ENCODE measurements at places on chromosomes 2 and 18.

DNA sequence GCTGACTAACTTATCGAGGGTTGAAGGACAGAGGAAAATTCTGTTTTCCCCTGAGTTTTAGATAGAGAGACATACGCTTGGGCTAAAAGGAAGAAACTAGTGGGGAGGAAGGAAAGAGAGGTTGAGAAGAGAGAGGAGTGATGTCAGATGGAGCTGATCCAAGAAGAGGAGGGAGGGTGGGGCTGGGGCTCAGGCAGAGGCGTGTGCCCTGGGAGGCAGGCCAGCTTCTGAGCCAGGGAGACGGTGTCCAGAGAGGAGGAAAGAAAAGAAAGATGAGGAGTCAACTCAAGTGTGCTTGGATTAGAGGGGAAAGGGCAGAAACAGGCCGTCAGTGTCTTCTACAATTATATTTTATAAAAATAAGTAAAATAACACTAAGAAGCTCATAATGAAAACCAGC lies 56.2 kb downstream of the EMILIN2 start:
- peak; percentile 81 for DNase-seq

DNA sequence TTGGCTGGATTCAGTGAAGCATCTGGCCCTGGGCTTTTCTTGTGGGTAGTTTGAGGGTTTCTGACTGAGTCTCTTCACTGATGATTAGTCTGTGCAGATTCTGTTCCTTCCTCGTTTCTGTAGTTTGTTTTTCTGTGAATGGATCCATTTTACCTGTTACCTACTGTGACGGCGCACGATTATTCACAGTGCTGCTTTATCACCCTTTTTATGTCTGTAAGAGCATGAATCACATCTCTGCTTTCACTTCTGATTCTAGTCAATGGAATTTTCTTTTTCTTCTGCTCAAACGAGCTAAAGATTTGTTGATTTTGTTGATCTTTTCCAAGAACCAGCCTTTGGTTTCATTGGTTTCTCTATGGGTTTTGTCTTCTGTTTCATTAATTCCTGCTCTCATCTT lies 60.8 kb downstream of the SLC66A2 start:
- DNase-seq: no peak

- no peak for DNase-seq
Measured at GRCh38 chr2:217709478-217710210, 293.2 kb downstream of the TNS1 start.

DNA sequence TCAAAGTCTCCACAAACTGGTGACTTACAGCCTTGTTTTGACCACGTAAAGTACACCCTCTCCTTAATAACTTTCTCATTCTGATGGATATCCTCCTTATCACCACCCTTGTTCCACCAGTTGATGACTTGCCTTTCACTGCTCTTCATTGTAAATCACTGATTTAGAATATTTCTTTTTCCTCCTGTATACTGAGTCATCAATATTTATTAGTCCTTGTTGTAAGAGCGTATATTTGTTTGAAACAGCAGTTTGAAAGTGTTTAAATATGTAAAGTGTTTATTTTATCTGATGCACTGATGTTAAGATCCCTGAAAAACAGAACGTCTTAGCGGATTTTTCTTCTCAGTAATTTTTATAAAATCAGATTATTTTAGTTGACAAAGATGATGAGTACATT lies 34.2 kb upstream of the DYSF start:
- no peak for DNase-seq

DNA sequence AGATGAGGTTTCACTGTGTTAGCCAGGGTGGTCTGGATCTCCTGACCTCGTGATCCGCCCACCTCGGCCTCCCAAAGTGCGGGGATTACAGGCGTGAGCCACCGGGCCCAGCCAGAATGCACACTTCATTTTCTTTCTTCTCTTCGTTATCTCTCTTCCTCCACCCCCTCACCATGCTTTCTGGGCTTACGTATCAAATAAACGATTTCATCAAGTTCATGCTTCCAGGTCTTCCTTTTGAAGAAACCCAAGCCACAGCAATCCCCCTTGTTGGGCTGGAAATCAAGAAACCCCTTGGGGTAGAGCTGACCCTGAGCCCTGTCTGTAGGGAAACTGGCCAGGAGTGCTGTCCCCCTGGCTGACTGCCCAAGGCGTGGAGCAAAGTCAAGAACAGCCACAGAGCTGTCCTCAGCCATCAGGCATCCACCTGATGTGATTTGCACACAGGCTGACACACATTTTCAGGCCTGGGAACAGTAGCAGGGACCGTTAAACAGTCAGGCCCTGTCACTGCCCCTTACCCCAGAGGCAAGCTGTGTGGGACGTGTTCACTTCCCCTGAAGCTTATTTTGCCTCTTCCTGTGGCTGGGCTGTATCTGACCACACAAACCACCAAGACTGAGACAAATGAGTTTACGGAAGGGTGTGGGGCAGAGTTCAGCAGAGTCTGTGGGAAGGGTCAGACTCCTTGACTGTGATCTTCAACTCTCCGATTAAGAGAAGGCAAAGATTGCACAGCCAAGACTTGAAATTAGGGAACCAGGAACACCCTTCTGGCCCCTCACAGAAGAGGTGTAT lies 15.1 kb upstream of the NMUR1 start:
- peak; percentile 68 for DNase-seq

- DNase-seq: peak; percentile 80
Measured at GRCh38 chr18:69400253-69400975, at the start of gene DOK6. Gene DOK6 (plus strand): TSS chr18:69400888.

- no peak for DNase-seq
Measured at GRCh38 chr18:45761512-45762114, 37.6 kb downstream of the SLC14A1 start.

DNA sequence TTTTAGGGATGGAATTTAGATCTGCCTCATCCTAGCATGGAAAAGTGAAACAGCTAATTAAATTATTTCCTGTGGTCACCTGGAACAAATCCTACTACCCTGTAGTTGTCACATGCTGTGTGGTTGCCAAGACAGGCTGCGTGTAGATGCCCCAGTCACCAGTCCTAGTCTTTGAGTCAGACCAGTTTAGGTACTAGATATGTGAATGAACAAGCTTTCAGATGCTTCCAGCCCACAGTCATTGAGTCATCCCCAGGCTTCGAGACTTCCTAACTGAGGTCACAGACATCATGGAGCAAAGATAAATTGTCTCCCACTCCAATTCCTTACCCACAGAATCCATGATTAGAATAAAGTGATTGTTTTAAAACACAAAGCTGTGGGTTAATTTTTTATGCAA lies 35.8 kb upstream of the GRB14 start:
- DNase-seq: no peak

DNA sequence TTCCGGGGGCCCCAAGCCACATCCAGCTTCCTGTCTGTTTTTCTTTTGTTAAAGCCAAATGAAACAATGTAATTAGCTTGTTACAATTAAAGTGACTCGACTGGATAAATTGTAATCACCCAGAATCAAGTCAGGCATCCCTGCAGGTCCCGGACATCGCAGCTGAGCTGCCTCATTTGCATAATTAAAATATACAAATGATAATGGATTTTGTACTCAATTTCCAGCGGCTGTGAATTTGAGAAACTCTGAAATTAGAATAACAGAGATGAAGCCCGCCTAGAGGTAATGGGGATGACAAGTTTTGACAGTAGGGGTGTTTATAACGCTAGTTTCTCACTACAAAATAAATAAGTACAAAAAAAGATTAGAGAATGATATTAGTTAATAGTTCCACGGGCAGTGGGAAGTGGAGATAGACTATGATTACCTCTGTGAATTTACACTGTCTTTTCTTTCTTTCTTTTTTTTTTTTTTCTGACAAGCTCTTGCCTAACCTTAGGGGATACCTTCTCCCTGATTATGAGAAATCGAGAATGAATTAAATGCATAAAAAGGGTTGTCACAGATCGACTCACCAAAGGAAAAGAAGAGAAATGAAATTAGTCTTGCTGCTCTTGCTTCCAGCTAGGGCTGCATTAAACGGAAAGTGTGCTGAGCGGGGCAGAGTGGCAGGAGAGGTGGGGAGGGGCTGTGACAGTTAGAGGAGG lies 82.6 kb upstream of the SKOR2 start:
- DNase-seq: no peak

DNA sequence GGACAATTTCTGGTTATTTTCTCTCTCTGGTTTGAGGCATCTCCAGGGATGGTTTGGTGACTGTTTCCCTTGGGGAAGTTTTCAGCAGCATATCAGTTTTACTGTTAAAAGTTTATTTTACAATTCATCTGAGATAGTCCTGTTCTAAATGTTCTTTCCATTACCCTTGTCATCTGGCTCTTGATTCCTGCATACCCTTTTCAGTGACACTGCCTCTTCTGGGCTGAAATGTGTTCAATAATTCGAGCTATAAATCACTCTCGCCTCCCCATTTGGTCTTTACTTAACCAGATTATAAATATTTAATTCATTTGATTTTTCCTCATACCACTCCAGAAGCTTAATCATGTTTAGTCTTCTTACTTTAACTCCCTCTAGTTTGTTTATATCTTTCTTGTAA lies 9.5 kb downstream of the DCC start:
- no peak for DNase-seq

DNA sequence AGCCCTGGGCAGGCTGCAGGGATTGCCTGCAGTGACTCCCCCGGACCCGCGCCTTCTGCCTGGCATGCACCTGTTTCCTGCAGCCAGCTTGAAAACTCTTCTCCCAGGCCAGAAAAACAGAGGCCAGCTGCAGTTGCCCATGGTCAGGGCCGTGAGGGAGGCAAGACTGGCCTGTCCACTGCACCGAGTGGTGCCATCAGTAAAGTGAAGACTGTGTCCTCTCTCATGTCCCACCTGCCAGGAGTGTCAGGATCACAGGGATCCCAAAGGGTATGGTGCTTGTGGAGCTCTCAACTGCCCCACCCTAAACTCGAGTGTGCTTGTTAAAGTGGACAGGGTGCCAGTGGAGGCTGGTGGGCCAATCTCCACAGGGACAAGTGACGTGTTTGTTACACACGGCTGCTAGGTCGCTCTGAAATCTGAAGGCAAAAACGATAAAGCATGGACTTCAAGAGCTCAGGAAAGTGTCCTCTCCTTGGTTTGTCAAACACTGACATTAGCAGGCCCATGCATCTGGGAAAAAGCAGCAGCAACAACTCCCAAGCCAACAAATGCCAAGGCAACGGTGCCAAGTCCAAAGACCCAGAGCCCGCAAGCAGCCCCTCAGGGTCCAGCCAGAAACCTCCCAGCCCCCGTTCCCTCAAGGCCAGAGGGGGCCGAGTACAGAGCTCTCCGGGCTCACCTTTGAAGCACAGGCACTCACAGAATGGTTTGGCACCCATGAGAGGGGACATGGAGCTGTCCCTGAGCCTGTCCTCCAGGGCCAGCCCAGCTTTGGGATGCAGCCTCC lies 213.2 kb downstream of the HDAC4 start:
- no peak for DNase-seq

DNA sequence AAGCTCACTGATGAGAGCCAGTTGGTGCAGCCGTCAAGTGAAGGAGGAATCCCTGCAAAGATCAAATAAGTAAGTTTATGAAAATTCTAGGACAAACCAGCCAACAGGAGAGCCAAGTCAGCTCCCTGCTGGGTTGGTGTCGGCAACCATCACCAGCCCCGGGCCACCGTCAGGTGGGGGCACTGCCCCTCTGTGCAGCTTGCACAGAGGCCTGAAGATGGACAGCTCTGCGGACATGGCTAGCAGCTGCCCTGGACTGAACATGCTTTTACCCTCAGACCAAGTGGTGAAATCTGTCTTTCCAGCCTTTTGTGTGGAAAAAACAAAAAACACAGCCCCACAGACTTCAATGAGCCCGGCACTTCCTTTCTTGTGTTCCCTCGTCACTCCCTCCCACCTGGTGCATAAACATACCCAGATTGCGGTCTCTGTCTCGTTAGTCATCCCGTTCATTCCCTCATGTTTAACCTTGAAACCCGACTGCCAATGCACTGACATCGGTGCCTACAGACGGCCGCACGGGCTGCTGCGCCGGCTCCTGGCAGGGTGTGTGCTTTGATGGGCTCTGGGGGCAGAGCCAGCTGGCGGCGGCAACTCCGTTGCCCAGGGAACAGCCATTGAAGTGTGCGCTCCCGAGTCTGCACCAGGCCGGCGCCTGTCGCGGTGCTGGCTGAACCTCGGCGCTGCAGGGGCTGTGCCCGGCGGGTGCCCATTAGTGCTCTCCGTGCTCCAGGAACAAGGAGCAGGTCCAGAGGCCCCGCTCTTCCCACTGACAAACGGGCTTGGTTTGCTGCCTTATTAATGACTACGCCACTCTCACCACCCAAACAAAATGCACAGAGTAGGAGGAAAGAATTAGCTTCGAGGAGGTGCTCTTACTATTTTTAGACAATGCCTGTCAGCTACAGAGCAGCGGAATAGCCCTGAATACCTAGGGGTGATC lies 95.3 kb downstream of the EIPR1 start:
- DNase-seq: peak; percentile 72

DNA sequence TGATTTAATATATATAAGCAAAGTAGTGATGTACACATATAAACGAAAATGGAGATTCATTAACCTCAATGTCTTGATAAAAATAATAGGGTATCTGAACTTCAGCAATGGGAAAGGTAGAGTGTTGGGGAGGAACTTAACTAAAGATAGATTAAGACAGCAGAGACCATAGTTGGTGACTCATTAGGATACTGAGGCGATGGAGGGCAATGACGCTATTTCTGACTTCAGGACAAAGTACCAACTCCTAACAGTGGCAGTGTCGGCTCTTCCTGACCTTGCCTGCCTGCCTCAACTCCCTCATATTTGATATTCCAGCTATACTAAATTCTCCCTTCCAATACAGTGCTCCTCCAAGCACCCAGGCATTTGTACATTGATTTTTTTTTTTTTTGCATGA lies 98.6 kb downstream of the CDH2 start:
- DNase-seq: no peak

DNA sequence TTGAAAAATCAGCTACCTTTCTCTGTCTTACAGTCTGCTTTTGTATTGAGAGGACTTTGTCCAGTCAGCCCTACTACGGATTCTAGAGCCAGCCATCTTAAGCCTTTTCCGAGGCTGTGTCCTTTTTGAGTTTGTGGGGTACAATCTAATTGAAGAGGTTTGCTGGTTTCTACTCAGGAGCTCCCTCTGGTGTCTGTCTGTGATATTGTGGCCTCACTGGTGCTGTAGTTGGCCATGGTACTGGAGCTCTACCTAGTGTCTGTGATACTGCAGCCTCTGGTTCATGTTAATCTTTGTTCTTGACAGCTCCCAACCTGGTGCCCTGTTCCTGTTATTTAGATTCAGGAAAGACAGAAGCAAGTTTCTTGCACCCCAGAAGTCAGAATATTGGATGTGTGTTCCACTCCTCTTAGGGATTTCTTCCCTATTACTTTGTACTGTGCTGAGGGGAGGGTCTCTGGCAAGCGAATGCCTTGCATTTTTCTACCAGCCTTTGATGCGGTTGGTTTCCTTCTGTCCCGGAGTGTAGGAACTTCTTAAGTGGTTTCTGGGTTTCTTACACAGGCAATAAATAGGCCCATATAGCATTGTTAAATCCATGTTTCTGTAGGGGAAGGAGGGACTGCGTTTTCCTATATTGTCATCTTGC lies 78.5 kb downstream of the ACSL3 start:
- no peak for DNase-seq

- no peak for DNase-seq
Measured at GRCh38 chr2:229952256-229952835, 30.0 kb downstream of the FBXO36 start.

GRCh38 chr2:10776231-10776977 lies 36.2 kb downstream of the PDIA6 start:
- no peak for DNase-seq

GRCh38 chr2:33069894-33070651 lies 123.3 kb downstream of the LTBP1 start:
- DNase-seq: peak; percentile 49

GRCh38 chr18:8519102-8519501 lies 90.1 kb upstream of the RAB12 start:
- DNase-seq: no peak

Data from Right ventricle myocardium superior (tissue), 1 donor.